CD4-positive, alpha-beta T cell treated with Interleukin-15 for 1 hour (primary cell): ENCODE measurements at places on chromosomes 12 and 14.
A peak's percentile ranks its signal among the peaks of the same experiment; 100 is the strongest.

DNA sequence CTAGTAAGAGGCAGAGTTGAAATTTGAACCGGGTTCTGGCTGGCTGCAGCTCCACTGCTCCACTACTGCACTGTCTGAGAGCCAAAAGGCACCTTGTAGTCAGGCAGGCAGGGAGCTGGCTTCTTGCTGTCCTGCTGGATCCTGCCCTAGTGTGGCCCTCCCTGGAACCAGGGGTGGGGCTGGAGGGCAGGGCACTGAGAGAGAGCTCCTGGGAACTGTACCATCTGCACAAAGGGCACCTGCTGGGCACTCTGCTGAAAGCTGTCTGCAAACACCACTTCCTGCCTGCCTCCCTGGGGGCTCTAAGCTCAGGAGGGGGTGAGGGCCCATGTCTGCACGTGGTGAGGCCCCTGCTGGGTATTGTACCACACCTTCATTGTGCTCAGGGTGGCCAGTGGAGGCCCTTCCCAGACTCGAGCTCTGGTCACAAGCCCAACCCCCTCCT, 19.0 kb upstream of the TCL1B start:
- no peak for DNase-seq

DNA sequence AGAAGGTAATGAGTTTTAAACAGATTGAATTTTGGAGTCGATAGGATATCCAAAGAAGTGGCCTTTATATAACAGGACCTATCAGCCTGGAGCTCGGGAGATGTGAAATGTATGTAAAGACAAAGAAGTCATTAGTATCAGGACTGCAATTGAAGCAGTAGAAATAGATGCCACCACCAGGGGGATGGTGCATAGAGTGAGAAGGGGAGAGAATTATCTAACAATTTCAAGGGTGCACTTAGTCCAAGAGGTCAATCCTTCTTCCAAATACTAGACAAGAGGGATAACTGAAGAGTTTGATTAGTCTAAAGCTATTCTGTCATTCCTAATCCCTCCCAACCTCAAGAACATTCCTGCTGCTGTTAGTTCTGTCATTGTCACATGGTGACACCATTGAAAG, 127.8 kb downstream of the CFAP54 start:
- no peak for DNase-seq

- no peak for DNase-seq
These were observed 48.4 kb upstream of the TMTC2 start for GRCh38 chr12:82638324-82638723.

- DNase-seq, result no peak
These were observed 86.4 kb downstream of the DACT1 start for GRCh38 chr14:58724206-58724605.

- DNase-seq, result peak; percentile 72
These were observed 11.0 kb downstream of the KRT7 start for GRCh38 chr12:52243856-52244614.

DNA sequence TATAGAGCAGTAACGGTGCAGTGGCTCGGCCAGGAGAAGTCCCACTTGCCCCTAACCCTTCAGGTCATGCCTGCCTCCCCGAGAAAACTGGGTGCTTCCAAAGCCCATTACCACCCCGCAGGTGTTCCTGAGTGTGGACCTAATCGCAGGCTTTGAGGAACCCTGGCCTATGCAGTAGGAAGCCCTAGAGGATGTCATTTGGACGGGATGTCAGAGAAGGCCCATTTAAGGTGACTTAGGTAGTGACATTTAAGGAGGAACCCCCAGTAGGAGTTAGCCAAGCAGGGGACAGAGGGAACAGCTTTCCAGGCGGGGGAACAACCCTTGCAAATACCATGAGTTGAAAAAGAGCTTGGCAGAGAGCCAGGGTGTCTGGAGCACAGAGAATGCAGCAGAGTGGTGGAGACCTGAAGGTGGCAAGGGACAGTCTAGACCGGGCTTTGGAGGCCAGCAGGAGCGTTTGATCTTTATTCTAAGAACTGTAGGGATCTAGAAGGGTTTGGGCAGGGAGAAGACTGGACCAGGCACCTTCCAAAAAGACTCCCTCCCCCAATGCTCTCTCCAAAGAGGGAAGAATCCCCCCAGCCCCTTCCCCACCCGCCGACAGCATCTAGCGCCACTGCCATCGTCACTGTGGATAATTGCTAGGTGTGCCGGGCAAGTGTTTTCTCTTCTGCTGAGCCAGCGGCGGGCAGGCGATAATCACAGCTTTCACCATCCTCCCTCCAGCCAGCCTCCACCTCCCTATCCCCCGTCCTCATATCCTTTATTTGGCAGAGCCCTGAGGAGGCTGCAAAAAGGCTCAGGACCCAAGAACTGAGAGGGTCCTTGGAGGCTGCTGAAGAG, 33.3 kb upstream of the BEGAIN start:
- peak; percentile 7 for DNase-seq

DNA sequence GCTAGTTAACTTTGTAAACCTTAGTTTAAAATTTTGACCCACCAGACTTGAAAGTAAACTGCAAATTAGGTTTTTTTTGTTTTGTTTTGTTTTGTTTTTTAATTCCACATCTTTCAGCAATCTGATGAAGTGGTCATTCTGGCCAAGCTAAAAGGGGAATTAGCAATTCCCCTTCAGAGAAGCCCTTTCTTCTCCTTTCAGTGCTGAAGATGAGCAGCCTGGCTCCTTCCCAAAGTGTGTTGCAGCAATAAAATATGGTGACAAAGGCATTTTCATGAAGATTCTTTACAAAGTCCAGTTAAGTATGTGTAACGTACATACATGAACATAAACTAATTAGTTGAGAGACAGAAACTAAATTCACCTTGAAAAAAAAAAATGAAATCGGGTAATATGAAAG, 380.1 kb downstream of the NOVA1 start:
- no peak for DNase-seq

- DNase-seq, result no peak
These were observed 203.6 kb downstream of the NOVA1 start for GRCh38 chr14:26394150-26394810.

GRCh38 chr12:122061253-122061652, 17.3 kb upstream of the MLXIP start:
- no peak for DNase-seq

GRCh38 chr14:89534902-89535685, 118.1 kb upstream of the FOXN3 start:
- DNase-seq, result no peak

DNA sequence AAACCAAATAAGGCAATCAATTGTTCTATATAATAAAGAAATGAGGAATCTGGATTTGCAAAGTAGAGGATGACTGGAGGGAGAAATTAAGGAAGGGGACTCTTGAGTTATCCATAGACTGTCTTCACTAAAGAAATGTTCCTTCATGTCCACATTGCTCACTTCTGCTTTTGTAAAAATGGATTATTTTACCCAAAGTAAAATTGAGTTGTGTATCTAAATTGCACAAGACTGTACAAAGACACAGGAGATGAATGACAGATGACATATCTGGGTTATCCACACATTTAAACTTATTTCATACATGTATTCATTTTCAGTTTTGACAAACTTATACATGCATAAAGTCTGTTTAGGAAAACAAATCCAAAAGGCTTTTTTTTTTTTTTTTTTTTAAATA, 11.3 kb downstream of the ATP2B1 start:
- DNase-seq, result no peak

- DNase-seq, result no peak
These were observed 47.3 kb downstream of the PTPN11 start for GRCh38 chr12:112466011-112466422.

- DNase-seq, result no peak
These were observed 373.1 kb downstream of the SOX5 start for GRCh38 chr12:23576372-23576771.

GRCh38 chr12:116639765-116640164, 80.6 kb downstream of the MAP1LC3B2 start:
- DNase-seq, result no peak
